CD4-positive, alpha-beta T cell treated with Interleukin-6 at 100 ng/mL for 8 hours (primary cell): ENCODE measurements at places on chromosomes 16 and 17.

GRCh38 chr17:69588827-69589239, 174.3 kb downstream of the MAP2K6 start:
- DNase-seq = no peak

- DNase-seq = no peak
These were observed 109.2 kb downstream of the SDR42E1 start for GRCh38 chr16:81902025-81902424.

DNA sequence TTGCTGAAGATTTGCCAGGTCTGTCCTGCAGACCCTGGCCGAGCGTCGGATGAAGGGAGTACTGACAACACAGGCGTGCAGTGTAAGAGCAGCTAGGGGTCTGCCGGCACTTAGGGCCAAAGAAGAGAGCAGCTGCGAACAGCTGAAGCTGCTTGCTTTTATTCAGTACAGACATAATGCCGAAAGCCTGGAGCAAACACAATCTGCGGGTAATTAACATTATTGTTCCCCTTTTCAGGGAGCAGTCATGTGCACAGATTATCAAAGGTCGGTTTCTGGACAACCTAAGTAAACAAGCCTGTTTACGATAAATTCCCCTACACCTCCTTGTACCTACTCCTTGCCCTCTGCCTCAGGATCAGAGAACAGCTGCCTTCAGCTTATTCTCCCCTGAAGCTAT, 12.0 kb upstream of the KRT23 start:
- no peak for DNase-seq

GRCh38 chr17:64063766-64064224, 43.4 kb upstream of the ICAM2 start:
- peak; percentile 52 for DNase-seq

GRCh38 chr17:42287305-42287976, 857 bp upstream of the STAT5A start:
- DNase-seq = peak; percentile 25

DNA sequence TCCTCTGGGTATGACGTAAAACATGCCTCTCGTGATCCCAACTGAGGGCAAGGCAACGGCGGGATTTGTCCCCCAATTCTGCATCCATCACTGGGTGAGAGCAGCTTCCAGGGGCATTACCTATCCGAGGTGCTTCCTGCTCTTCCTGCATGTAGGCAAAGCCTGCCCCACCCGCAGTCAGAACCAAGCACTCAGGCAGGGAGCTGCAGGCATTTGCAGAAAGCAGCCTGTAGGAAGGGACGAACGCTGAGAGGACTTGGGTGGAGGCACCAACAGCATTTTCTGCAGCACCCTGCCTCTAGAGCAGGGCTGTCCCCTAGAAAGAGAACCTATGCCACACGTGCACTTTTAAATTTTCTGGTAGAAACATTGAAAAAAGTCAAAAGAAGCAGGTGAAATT, 5.5 kb downstream of the BCO1 start:
- no peak for DNase-seq

GRCh38 chr16:84513666-84514065, 9.2 kb upstream of the MEAK7 start:
- DNase-seq = no peak
